ENCODE measurements at places on chromosomes 3 and 15. TPM values are rescaled to one million over a fixed set of nuclear protein-coding genes. Genes with fewer than 3 reads are reported as not detected.

Gene ZNF860
- polyA plus RNA-seq = 0.08 TPM

Gene PARP16
- 5.5 TPM for polyA plus RNA-seq

Gene CGNL1
- polyA plus RNA-seq = 12.6 TPM

Gene NOX5
- polyA plus RNA-seq = 0.04 TPM

DNA sequence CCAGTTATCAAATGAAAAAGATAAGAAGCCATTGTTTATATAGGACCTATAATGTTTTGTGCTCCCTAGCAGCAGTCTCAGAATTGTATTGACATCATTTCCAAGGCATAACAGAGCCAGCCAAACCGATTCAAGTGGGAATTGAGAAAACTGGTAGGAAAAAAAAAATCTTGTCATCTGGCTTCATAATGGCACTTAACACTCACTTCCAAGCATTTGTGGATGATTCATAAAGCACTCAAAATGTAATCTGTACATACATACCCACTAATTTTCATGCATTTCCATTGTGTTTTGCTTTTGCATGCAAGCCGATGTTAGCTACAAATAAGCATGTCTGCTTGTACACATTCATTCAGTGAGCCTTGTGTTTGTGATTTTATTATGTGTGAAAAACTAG lies 18.6 kb upstream of the TRPC1 start:
- no peak for DNase-seq

DNA sequence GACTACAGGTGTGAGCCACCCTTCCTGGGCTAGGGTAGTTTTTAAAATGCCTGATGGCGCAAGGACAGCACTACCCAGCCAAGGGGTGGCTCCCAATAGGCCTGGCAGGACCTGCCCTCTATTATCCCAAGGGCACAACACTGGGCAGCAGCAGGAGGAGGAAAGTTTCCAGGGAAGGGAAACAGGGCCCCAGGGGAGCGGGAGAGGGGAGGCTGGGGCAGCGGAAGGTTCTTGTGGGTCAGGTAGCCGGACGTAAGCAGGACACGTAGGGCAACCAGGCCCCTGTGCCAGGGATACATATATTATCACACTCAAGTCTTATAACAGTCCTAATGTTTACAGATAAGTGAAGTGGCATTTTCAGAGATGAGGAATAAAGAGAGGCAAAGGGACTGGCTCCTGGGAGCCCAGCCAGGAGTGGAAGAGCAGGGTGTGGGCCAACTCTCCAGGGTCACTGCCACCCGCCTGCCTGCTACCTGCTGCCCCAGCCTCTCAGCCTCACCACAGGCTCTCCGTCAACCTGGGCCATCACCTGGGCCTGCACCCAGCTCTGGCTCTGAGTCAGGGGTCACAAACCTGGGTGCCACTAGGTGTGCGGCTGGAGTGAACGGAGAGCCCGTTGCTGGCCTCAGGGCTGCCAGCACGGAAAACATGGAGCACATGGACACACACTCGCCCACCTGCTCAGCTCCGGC lies 73.2 kb upstream of the SNRPA1 start:
- DNase-seq = no peak

- DNase-seq = no peak
Measured at GRCh38 chr3:191753196-191753595, 292.2 kb downstream of the PYDC2 start.

DNA sequence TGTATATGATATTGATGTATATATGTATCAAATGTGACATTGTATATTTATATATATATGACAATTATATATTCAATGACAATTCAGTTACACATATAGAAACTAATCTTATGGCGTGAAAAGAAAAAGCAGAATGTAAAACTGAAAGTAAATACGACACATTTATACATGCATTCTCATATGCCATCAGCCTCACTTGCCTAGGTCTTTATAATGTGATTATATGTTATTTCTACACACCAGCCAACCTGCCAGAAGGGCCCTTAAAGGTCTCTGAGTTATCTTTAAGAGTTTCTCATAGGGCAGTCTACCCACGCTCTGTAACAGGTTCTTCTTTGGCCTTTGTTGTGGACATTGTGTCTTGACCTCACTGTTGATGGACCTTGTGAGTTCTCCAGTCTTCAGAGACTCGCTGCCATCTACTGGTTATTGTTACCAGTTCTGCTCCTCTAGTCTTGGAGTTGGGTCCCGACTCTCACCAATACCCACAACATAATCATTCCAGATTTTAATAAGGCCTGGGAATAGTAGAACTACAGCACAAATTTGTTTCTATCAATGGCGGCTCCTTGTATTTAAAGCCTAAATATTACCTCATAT lies 371.5 kb upstream of the GOLIM4 start:
- no peak for DNase-seq

- no peak for DNase-seq
Measured at GRCh38 chr15:42082823-42083604, 11.3 kb downstream of the PLA2G4D start.
